ENCODE measurements at places on chromosomes 13 and 19.
A peak's percentile ranks its signal among the peaks of the same experiment; 100 is the strongest.

GRCh38 chr13:112137144-112137543, 70.2 kb downstream of the SOX1 start:
- DNase-seq: no peak

- no peak for DNase-seq
Observed at GRCh38 chr13:106961216-106961615, 393.3 kb upstream of the ARGLU1 start.

DNA sequence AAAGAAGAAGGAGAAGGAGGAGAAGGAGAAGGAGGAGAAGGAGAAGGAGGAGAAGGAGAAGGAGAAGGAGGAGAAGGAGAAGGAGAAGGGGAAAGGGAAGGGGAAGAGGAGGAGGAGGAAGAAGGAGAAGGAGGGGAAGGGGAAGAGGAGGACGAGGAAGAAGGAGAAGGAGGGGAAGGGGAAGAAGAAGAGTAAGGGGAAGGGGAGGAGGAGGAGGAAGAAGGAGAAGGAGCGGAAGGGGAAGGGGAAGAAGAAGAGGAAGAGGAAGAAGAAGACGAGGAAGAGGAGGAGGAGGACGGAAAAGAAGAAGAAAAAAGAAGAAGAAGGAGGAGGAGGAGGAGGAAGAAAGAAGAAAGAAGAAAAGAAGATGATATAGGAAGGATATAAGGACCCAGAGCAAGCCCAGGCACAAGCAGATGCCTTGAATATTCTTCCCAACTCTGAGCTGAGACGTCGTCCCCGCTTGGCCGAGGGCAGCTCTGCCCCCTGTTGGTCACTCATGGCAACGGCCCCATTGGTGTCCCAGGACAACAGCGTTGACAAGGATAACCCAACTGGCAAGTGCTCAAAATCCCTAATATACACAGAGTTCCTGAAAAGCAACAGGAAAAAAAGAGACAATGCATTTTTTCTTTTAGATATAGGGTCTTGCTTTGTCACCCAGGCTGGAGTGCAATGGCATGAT, 30.6 kb upstream of the IGSF23 start:
- DNase-seq: peak; percentile 21

GRCh38 chr13:112186091-112186490, 119.1 kb downstream of the SOX1 start:
- DNase-seq: no peak

GRCh38 chr19:45099467-45100191, 6.7 kb downstream of the PPP1R37 start:
- no peak for DNase-seq

GRCh38 chr13:106548064-106548696, 12.7 kb upstream of the EFNB2 start:
- no peak for DNase-seq

DNA sequence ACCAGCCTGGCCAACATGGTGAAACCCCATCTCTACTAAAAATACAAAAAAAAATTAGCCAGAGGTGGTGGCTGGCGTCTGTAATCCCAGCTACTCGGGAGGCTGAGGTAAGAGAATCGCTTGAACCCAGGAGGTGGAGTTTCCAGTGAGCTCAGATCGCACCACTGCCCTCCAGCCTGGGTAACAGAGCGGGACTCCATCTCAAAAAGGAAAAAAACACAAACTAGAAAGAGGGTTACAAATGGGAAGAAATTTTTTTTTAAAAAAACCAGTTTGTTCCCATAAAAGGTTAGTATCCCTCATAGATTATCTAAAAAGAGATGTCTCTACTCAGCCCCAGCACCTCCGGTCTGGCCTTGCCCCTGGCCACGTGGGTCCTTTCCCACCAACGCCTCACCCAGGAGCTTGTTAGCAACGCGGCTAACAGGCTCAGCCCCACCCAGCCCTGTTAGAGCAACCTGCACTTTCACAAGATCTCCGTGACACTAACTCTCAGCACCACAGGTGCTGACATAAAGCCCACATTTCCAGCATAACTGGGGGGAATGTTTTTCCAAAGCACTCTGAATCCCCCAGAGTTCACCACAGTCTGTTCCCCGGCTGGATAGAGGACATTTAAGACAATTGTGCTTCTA, 4.3 kb downstream of the DMKN start:
- DNase-seq: peak; percentile 86

GRCh38 chr13:45921162-45921736, 69.7 kb upstream of the SIAH3 start:
- DNase-seq: no peak

DNA sequence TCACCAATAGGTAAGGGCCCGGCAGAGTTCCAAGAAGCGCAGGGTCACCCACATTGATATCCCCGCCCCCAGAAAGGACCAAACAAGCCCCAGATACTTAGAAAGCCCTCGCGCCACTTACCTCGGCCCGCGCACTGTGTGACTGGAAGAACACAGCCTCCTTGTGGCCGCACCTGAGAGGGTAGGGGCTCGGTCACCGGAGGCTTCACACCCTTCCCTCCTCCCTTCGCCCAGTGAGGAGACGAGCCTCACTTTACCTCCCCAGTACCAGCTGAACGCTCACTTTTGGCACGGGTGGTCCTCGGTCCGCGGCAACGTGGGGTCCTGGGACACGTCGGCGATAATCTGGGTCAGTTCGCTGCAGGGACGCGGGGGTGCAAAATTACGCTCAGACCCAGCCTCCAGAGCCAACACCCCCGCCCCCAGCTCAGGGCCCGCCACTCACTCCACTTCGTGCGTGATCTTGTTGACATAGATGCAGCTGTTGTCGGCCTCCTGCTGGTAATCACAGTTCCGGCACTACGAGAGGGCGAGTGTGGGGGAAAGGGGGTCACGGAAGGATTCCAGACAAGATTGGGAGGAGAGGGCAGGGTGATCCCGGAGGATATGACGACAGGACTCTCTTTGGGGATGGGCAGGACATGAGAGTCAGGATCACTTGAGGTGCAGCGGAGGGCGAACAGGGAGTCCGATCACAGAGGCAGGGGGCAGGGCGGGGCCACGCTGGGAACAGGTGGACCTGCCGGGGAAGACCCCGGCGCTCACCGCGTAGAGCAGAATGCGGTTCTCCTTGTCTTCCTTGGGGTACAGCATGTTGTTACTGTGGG, 568 bp downstream of the POLR2I start:
- no peak for DNase-seq

GRCh38 chr13:113742000-113742441, 17.0 kb upstream of the TMEM255B start:
- DNase-seq: no peak

GRCh38 chr13:78100486-78100885, 181.9 kb upstream of the EDNRB start:
- no peak for DNase-seq

DNA sequence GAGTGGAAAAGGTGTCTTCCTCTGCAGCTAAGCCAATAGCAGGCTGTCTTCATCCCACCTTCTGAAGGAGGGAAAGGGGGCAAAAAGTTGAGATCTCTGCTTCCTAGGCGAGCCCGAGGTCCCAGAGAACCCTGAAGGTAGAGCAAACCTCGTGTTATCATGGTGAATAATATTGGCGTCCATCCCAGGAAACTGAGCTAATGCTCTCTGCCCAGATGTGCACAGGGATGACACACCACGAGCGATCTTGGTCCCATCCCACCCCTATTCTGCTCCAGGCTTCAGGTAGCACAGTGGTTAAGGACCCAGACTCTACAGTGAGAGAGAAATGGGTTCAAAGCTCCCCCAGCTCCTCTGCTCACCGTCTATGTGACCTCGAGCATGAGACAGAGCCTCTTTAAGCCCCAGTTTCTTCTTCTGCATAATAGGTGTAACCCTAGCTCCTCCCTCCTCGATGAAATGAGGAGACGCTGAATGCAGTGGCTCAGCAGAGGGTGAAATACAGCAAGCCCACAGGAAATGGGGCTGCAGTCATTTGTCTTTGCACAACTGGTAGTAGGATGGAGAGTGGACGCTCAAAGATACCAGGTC, 9.9 kb upstream of the CEACAM20 start:
- DNase-seq: no peak

GRCh38 chr13:23021906-23022305, 158.9 kb upstream of the SGCG start:
- no peak for DNase-seq

GRCh38 chr19:2199215-2199614, 35.5 kb downstream of the DOT1L start:
- DNase-seq: no peak

- DNase-seq: no peak
Observed at GRCh38 chr13:93752541-93752940, 525.9 kb downstream of the GPC6 start.

DNA sequence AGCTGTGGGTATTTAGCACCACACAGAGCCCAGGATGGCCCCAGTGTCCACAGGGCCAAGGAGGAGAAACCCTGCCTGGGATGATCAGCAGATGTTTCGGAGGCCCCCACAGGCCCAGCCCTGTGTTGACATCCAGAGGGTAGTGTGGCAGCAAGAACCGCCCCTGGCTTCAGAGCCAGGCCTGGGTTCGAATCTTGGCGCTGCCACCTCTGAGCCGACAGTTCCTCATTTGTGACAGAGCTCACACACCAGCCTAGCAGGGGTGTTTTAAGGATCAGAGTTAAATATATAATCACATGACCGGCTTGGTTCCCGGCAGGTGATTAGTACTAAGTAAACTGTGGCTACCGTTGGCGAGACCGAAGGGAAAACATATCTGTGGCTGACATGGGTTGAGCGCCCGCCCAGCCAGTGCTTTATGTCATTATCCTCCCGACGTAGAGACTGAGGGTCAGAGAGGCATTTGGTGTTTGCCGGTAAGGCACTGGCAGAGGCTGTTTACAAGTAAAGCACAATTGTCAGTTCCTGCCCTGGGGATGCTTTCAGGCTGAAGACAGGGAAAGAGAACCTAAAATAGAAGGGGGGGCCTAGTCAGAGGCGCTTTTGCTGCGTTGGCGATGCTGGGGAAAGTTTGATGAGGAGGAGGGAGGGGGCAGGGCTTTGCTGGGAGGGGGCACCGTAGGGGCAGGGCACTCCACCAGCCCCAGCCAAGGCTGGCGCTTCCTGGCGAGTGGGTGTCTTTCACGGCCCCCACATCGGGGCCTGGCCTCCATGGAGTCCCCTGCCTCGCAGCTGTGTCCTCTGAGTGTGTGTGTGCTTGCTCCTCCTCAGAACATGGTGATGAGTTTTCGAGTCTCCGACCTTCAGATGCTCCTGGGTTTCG, 4.8 kb downstream of the PIAS4 start:
- DNase-seq: no peak

DNA sequence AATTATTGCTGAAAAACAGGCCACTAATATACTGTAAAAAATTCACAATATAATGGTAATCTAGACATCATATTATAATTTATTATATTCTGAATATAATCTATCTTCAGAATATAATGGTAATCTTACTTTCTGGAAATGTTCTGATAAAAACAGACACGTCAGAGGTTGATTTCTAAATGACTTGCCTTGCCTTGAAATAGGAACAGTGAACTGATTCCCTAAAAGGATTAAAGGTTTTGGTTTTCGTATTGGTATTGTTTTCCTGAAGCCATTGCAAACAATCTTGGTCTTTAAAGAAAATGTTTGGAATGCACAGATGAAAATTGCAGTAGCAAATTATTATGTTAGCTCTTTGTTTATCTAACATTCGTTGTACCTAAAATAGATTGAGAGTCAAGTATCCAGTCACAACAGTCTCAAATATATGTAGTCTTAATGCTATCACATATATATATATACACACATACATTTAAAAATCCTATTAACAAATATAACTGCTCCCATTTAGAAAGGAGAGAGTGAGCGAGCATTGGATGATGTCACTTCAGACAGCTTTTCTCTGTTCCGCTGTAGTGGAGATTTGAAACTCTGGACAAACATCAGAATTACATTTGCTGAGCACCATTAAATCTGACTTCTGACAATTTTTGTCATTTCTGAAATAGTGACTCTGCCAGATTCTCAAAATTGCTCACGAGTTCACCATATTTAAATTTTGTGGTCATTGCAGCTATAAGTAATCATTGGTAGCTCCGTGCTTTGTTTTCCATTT, 1.7 kb downstream of the ITM2B start:
- peak; percentile 57 for DNase-seq

DNA sequence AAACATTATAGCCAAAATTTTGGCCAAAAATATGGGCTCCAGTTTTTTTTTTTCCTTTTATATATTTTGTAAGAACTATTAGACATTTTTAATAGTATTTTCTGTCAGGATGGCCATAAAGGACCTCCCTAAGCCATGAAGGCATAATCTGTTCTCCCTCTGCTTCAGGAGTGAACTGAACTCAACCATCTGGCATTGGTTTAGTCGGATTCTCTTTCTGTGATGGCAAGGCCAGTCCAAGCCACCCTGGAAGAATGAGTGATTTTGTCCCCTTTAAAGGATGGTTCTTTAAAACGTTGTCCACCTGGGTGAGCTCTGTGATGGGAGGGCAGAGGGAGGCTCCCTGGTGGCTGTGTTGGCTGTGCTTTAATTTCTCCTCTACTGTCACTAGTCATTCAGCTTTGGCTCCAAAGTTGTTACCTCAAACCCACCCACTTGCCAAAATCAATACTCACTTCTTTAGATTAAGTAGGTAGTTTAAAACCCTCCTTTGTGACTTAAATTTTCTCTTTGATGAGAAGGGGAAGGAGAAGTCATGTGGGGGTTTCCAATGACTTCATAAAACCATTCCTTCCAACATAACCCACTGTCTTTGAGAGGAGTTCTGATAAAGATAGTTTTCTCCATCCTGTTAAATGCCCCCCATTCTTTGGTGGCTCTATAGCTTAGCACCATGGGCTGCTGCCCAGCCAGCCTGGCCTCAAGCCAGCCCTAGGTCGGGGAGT, 4.4 kb downstream of the TNFRSF19 start:
- no peak for DNase-seq

GRCh38 chr19:27744926-27745768, 1467.8 kb downstream of the UQCRFS1 start:
- no peak for DNase-seq

- no peak for DNase-seq
Observed at GRCh38 chr13:93964146-93964512, 515.4 kb downstream of the DCT start.

DNA sequence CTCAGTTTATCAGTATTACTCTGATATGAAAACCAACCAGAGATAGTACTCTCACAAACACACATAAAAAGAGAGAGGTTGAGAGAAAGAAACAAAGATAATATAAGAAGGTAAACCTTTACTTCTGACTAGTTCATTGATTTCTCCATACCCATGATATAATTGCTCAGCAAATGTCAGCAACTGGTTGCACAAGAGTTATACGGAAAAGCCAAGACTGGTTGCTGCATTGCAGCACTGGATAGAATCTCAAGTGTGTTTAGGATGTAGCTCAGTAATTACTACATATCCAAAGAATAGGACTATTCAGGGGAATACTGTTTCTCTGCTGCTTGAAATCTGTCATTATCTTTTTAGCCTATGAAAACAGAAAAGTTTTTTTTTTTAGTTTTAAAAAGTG, 1332.8 kb downstream of the OLFM4 start:
- no peak for DNase-seq

DNA sequence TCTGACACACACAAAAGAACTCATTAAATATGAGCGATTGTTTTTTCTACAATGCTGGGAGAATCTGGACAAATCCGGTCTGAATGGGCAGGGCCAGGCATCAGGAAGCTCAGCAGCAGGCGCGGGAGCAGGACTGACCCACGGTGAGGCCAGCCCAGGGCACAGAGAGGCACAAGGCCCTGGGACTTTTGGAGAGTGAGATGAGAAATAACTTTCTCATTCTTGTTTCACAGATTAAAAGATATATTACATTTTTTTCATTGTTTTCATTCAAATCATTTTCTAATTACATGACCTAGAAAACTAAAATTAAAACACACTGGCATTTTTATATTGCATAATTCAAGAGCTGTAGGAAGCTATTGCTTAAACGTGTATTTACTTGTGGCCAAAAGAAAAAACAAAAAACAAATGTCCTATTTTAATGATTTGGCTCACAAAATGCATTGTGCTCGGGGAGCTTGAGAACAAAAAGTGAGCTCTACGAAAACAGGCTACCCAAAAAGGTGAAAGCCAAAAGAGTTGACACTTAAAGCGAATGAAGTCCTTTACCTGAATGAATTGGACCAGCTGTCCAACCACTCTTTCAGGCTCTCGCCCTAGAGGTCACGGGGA, 133.1 kb downstream of the TNFRSF19 start:
- DNase-seq: no peak

Measured in GM13977 (cell line).